Upper lobe of left lung (tissue), 6 donors: ENCODE measurements at places on chromosomes 16 and 17.

DNA sequence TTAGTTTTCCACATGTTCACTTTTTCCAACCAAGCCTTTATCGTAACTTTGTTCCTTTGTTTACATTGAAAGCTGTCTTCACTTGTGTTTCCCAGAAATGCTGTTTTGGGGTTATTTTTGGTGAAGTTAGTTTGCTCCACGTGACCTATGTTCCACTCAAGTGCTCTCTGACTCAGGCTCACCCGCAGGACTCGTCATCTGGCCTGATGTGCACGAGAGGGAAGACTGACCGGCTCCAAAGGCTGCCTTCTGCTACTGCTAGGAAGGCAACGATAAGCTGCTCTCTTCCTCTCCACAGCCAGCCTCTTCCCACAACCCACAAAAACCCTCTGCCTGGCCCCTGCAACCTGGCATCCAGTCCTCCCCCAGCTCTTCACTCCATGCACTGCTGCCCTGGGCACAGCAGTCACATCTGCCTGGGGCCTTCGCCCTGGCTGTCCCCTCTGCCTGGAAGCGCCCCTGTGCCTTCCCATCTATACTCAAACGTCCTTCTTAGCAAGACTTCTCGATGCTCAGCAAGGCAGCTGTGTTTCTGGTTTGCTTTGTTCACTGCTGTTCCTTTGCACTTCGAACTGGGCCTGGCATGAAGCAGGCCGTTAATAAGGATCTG is 28.0 kb downstream of the ZCCHC14 start:
- no peak overlapping the region for H3K4me3 ChIP-seq
- H3K27me3 ChIP-seq, result no peaks in the 10 kb centered on the region
- H3K36me3 ChIP-seq, result no peaks in the 10 kb centered on the region
- H3K4me1 ChIP-seq, result peaks cover 62% of the 10 kb centered on the region

DNA sequence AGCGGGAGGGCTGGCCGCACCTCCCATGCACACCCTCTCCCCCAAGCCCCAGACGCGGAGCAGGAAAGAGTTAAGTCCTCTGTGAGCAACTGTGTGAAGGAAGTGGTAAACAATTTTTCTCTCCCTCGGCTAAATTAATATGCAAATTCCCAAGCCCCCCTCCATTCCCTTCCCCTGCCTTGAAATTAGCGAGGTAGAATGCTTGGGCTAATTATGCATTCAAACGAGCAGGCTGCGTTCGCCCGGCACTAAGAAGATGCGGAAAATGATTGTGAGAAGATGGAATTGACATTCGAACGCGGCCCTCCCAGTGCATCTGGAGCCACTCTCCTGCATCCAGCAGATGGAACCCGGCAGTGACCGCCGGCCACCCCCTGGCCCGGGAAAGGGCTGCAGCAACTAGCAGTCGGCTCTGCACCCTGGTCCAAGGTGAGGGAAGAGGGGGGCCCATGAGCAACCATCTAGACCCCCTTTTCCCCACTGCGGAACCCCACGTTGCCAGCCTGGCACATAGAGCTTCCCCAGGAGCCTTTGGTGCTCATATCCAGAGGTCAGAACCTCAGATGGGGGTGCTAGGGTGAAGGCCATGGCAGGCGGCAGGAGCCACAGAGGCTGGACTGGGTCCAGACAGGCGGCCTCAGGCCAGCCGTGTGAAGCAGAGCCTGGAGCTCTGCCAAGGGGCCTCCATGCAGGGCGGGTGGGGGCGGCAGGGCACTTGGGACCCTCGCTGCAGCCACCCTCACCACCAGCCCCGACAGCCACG is 49.1 kb upstream of the ACSF3 start:
- H3K36me3 ChIP-seq, result no peaks in the 10 kb centered on the region
- DNase-seq, result no peak
- no peak overlapping the region for H3K4me3 ChIP-seq
- no peak overlapping the region for H3K27ac ChIP-seq
- H3K4me1 ChIP-seq, result no peaks in the 10 kb centered on the region

DNA sequence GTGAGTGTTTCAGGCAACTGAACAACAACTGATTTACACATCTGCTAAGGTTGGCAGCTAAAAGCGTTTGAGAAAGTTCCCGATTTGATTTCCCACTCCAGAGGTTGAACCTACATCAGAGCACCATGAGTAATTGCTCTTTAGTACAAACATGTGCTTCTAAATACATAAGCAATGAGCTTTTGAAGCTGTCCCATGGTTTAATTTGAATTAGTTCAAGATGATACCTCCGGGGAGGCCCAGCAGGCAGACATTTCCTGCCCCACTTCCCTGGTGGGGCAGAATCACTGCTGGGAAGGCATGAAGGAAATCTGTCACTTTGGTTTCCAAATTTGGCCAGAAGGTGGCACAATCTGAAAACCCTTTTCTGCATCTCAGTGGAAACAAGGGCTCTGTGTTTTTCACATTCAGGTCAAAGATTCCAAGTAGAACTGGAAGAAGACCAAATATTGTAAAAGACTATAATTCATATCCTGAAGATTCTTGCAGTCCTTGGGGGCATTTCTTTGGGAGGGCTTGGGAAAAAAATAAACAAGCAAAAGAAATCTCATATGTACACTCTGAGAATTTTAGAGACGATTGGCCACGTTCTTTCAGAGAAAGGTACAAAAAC is 176.2 kb upstream of the FAM20A start:
- H3K27ac ChIP-seq, result peak overlapping the region; percentile 32
- H3K4me1 ChIP-seq, result peaks cover 10% of the 10 kb centered on the region
- no peaks in the 10 kb centered on the region for H3K36me3 ChIP-seq

DNA sequence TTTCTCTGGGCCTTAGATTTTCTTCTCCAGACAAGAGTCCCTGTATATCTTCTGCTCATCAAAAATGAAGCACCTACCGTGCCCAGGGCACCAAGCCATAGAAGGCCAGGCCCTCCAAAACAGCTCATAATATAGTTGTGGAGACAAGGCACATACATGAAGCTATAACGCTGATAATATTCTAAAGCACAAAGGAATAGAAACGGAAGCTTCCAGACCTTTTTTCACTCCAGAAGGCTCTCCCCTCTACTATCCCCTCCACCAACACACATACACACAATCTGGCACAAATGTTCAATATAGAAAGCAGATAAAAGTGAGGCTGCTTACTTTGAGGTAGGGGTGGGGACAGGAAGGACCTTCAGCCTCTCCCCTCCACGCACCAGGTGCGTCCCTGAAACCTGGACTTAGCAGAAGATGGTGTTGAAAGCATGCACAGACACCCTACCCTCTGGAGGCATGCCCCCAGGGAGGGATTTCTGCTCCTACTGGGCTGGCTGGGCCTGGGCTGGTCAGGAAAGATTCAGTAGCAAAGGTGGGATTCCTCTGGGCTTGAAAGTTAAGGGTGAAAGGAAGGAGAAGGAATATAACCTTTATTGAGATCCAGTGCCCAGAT is 14.1 kb upstream of the SUPT4H1 start:
- no peaks in the 10 kb centered on the region for H3K4me1 ChIP-seq
- H3K36me3 ChIP-seq, result no peaks in the 10 kb centered on the region
- no peak for DNase-seq
- H3K27me3 ChIP-seq, result no peaks in the 10 kb centered on the region
- no peak overlapping the region for H3K27ac ChIP-seq

- H3K4me3 ChIP-seq, result no peak overlapping the region
- no peak for DNase-seq
- peaks cover under 1% of the 10 kb centered on the region for H3K4me1 ChIP-seq
- no peaks in the 10 kb centered on the region for H3K27me3 ChIP-seq
Measured at GRCh38 chr16:10663146-10663545, 31.6 kb downstream of the TEKT5 start.

DNA sequence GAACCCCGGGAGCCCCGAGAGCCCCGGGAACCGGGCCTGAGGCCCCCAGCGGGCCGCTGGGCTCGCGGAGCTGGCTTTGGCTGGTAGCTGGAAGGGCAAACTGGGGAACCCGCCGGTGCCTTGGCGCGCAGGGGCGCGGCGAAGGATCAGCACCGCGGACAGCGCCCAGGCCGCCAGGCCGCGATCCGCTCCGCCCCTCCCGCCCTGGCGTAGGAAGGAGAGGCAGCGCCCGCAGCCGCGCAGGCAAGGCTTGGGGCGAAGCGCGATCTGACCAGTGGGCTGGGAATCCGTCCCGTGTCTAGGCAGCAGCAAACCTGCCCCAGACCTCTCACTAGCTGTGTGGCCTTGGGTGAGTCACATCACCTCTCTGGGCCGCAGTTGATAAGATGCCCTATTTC is 331 bp upstream of the CCDC92B start:
- no peaks in the 10 kb centered on the region for H3K36me3 ChIP-seq
- no peaks in the 10 kb centered on the region for H3K27me3 ChIP-seq
- no peak overlapping the region for H3K4me3 ChIP-seq
- no peak overlapping the region for H3K27ac ChIP-seq

- H3K36me3 ChIP-seq, result no peaks in the 10 kb centered on the region
- DNase-seq, result no peak
- H3K27ac ChIP-seq, result no peak overlapping the region
- peaks cover 35% of the 10 kb centered on the region for H3K27me3 ChIP-seq
- H3K4me1 ChIP-seq, result peaks cover 10% of the 10 kb centered on the region
- peak overlapping the region; percentile 4 for H3K4me3 ChIP-seq
Measured at GRCh38 chr16:1089822-1090619, 6.0 kb downstream of the C1QTNF8 start.

GRCh38 chr16:48681520-48681919 is 71.5 kb upstream of the N4BP1 start:
- H3K4me3 ChIP-seq, result no peak overlapping the region
- no peaks in the 10 kb centered on the region for H3K36me3 ChIP-seq
- DNase-seq, result no peak

DNA sequence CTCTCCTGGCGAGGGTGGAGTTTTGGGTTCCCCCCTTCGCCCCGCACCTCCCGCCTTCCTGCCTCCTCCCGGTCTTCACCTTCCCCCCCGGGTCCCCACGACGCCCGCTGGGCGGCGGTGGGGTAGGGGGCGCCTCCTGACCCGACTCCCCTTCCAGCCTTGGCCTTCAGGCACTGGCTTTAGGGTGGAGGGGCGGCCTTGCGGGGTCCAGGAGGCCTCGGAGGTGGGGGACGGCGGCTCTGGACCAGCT is 2.4 kb downstream of the SLC16A3 start:
- H3K4me3 ChIP-seq, result peak overlapping the region; percentile 77
- peaks cover 2% of the 10 kb centered on the region for H3K36me3 ChIP-seq
- H3K4me1 ChIP-seq, result peaks cover 56% of the 10 kb centered on the region
- H3K27ac ChIP-seq, result peak overlapping the region; percentile 99
- DNase-seq, result no peak
- H3K27me3 ChIP-seq, result no peaks in the 10 kb centered on the region

GRCh38 chr17:81511804-81512561 is 616 bp downstream of the ACTG1 start:
- no peaks in the 10 kb centered on the region for H3K27me3 ChIP-seq
- peaks cover 25% of the 10 kb centered on the region for H3K36me3 ChIP-seq
- peaks cover 46% of the 10 kb centered on the region for H3K4me1 ChIP-seq
- peak overlapping the region; percentile 78 for H3K4me3 ChIP-seq

GRCh38 chr16:74902161-74902560 is 82.8 kb downstream of the WDR59 start:
- H3K4me1 ChIP-seq, result no peaks in the 10 kb centered on the region
- H3K27ac ChIP-seq, result no peak overlapping the region
- DNase-seq, result no peak
- H3K4me3 ChIP-seq, result no peak overlapping the region

GRCh38 chr16:90020838-90021382 is 1.7 kb upstream of the DBNDD1 start:
- H3K4me3 ChIP-seq, result no peak overlapping the region
- DNase-seq, result no peak
- no peaks in the 10 kb centered on the region for H3K36me3 ChIP-seq
- no peak overlapping the region for H3K27ac ChIP-seq
